ENCODE measurements at places on chromosomes 7 and 10. TPM values are rescaled to one million over a fixed set of nuclear protein-coding genes. Genes with fewer than 3 reads are reported as not detected.

CPN1 gene
- not detected for total RNA-seq

WEE2 gene
- total RNA-seq, result not detected

SPAG6 gene
- total RNA-seq, result not detected

SPDYE16 gene
- total RNA-seq, result not detected

FBXO24 gene
- 0.79 TPM for total RNA-seq

PON1 gene
- not detected for total RNA-seq

ATG9B gene
- total RNA-seq, result not detected

LRIT1 gene
- total RNA-seq, result not detected

C10orf143 gene
- total RNA-seq, result not detected

KAZALD1 gene
- total RNA-seq, result 3.8 TPM

NKX2-3 gene
- 9.3 TPM for total RNA-seq

FAM25C gene
- total RNA-seq, result not detected

All from transverse colon (tissue), 4 donors.